CD4-positive, alpha-beta T cell (primary cell): ENCODE measurements at places on chromosomes 6 and 20.

DNA sequence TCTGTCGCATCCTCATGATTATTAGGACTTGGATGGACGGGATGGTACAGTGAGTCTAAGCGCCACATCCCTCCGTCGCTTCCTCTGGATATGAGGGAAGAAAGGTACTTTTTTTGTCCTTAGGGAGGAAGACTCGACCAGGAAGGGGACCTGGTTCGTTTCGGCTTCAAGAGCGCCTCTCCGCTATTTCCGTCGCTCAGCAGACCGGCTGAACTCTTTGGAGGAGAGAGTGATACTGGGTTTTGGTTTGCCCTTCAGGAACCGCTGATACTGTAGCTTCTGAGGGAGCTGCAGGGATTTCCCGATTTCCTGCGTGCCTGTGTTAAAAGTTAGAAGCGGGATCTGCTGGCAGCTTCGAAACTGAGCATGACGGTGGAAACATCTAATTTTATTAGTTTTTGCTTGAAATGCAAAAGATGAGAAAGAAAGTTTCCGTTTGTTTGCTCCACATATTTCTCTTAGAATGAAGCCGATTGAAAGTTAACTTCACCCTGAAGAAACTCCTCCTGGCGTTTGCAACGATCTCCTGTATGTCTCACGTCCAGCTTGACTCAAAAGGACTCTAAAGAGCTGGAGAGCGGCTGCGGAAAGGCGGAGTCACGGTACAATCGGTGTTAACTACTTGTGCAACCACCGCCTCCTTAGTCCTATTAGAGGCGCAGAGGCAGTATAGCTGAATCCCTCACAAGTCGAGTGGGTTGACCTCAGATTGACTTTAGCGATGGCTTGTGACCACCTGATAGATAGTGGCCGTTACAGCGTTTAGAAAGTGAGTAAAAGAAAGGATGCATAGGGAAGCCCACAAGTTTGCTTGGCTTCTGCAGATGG lies 129.4 kb downstream of the TRIM27 start:
- no peak for DNase-seq
- peaks cover 3% of the 10 kb centered on the region for H3K4me1 ChIP-seq
- no peaks in the 10 kb centered on the region for H3K36me3 ChIP-seq
- no peak overlapping the region for H3K4me3 ChIP-seq

DNA sequence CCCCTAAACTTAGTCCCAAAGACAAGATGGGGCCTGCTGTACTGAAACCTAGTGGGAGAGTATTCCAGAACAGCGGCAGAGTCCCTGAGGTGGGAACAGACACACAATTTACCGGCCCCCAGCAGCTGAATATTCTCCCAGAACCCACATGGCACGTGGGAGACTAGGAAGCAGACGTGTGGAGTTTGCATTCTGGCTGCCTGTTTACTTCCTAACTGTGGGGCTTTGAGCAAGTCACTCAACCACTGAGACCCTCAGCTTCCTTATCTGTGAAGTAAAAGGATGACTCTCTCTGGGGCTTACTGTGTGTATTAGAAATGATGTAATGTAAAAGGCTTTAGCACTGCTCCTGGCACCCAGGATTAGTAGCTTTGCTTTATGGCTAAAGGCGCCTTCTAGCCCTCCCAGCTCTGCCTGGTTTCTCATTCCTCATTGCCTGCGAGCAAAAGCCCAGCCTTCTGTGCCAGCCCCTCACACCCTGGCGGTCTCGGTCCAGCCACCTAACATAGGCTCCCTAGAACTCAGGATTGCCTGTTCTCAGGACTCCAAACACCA lies 353.1 kb downstream of the CDC5L start:
- no peak overlapping the region for H3K27ac ChIP-seq
- H3K27me3 ChIP-seq = no peaks in the 10 kb centered on the region
- no peaks in the 10 kb centered on the region for H3K4me1 ChIP-seq
- no peak for DNase-seq
- no peaks in the 10 kb centered on the region for H3K36me3 ChIP-seq

DNA sequence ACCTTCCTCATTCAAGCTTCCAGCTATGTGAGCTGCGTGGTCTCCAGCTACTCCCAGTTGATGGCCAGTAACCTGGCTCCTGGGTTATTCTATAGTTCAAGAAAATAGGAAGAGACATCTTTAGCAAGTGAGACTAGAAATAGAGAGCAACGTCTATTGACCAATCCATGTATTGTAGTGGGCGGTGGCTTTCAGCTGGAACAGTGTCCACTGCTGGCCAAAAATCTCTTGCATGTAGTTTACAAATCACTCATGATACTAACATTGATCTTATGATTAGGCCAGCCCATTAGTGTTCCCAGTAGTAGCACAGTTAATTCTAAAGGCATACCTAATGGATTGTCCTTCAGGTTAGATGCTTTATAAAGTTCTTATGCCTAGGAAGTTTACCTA lies 58.9 kb upstream of the SCP2D1 start:
- no peaks in the 10 kb centered on the region for H3K36me3 ChIP-seq
- no peak overlapping the region for H3K4me3 ChIP-seq
- H3K4me1 ChIP-seq = no peaks in the 10 kb centered on the region
- H3K27ac ChIP-seq = no peak overlapping the region
- no peaks in the 10 kb centered on the region for H3K27me3 ChIP-seq

DNA sequence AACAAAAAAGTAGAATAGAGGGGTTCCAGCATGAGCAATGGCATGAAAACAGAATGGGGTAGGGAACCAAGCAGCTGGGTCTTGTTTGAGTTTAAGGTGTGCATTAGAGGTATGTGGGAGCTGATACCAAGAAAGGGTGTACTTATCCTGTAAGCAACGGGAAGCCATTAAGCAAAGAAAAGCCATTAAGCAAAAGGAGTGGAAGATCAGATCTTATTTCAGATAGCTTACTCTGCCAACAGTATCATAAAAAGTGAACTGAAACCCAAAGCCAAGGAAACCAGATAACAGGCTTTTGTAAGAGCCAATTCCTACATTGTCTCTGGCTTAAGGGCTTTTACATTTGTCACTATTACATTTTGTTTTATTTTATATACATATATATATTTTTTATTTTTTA lies 21.3 kb upstream of the BEND6 start:
- no peaks in the 10 kb centered on the region for H3K36me3 ChIP-seq
- no peaks in the 10 kb centered on the region for H3K4me1 ChIP-seq
- no peak for DNase-seq
- no peak overlapping the region for H3K27ac ChIP-seq

DNA sequence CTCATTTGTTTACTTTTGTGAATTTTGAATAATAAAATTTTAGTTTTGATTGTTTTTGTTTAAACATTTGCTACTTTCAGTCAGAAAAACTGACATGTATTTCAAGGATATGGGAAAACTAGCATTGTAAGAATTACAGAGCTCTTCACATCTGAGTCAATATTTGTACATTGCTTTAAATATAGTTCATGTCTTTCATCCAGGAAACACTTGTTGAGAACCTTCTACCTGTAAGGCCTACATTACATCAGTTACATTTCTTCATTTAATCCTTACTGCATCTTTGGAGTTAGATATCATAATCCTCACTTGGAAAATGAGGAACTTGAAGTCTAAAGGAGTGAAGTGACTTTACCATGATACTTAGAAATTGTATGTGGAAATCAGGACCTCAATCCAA lies 242.9 kb downstream of the KCNQ5 start:
- no peaks in the 10 kb centered on the region for H3K4me1 ChIP-seq
- no peak overlapping the region for H3K27ac ChIP-seq
- DNase-seq = no peak
- no peaks in the 10 kb centered on the region for H3K36me3 ChIP-seq
- no peak overlapping the region for H3K4me3 ChIP-seq

- H3K36me3 ChIP-seq = no peaks in the 10 kb centered on the region
- H3K27me3 ChIP-seq = peaks cover 23% of the 10 kb centered on the region
- no peak overlapping the region for H3K27ac ChIP-seq
Measured at GRCh38 chr20:63502671-63503172, 3.8 kb upstream of the EEF1A2 start.

DNA sequence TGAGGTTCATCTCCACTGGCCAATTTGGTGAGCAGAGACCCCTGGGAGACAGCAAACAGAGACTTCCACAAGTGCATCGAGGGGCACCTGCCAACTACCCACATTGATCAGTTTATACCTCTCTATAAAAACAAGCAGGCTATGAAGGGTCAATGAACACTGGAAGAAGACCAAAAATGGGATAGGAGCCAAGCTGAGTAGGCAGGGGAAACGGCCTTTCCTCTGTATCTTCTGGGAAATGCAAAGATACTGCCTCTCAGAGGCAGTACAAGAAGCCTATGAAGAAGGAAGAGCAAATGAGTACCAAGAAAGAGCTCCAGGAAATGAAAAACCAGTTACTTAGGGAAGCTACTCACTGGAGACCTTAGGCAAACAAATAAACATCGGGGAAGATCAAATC lies 247.7 kb downstream of the GMDS start:
- H3K27me3 ChIP-seq = no peaks in the 10 kb centered on the region
- H3K27ac ChIP-seq = no peak overlapping the region
- DNase-seq = no peak
- H3K4me1 ChIP-seq = no peaks in the 10 kb centered on the region

DNA sequence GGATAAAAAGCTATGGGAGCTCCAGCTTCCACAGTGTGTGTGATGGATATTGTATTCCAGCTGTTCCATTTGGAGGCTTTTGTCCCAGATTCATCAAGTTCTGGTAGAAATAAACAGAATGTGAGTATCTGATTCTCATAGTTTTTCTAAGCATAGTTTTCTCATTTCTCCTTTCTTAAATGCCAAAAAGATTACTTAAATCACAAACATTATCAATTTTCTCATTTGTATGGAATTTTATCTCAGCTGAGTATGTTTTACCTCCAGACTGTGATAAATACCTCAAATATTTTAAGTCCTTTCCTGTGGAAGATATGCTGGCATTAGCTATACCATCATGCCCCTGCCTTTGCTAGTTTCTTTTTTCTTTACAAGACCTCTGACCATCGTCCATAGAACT lies 767.3 kb downstream of the TFAP2A start:
- H3K4me1 ChIP-seq = no peaks in the 10 kb centered on the region
- DNase-seq = no peak
- H3K27ac ChIP-seq = no peak overlapping the region
- H3K4me3 ChIP-seq = no peak overlapping the region
- H3K36me3 ChIP-seq = no peaks in the 10 kb centered on the region

- H3K27ac ChIP-seq = no peak overlapping the region
- H3K36me3 ChIP-seq = no peaks in the 10 kb centered on the region
- DNase-seq = no peak
- H3K27me3 ChIP-seq = no peaks in the 10 kb centered on the region
- no peaks in the 10 kb centered on the region for H3K4me1 ChIP-seq
Measured at GRCh38 chr6:94036024-94036423, 616.7 kb upstream of the EPHA7 start.

DNA sequence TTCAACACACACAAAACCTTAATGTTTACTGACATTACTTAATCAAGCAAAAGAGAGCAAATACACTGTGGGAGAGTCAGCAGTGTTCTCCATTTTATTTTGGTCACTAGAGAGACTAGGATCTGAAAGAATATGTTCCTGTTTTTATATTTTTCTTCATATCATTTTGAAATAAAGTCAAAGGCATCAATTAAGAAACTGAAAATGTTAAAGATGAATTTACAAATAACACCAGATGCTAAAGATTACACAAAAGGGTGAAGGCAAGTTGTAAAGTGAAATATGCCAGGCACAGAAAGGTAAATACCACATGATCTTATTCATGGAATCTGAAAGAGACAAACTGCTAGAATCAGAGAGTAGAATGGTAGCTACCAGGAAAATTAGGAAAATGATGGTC lies 60.3 kb upstream of the FABP7 start:
- H3K4me1 ChIP-seq = no peaks in the 10 kb centered on the region
- no peak overlapping the region for H3K4me3 ChIP-seq
- H3K36me3 ChIP-seq = no peaks in the 10 kb centered on the region
- no peak overlapping the region for H3K27ac ChIP-seq
- H3K27me3 ChIP-seq = no peaks in the 10 kb centered on the region

GRCh38 chr6:69835414-69836179 lies 30.8 kb upstream of the COL19A1 start:
- no peak overlapping the region for H3K4me3 ChIP-seq
- H3K27me3 ChIP-seq = peaks cover 4% of the 10 kb centered on the region
- no peaks in the 10 kb centered on the region for H3K36me3 ChIP-seq
- H3K27ac ChIP-seq = no peak overlapping the region
- peak; percentile 64 for DNase-seq

GRCh38 chr20:23265226-23265625 lies 85.4 kb upstream of the NXT1 start:
- H3K27ac ChIP-seq = no peak overlapping the region
- no peaks in the 10 kb centered on the region for H3K27me3 ChIP-seq
- H3K4me3 ChIP-seq = no peak overlapping the region
- no peaks in the 10 kb centered on the region for H3K36me3 ChIP-seq
- no peaks in the 10 kb centered on the region for H3K4me1 ChIP-seq

DNA sequence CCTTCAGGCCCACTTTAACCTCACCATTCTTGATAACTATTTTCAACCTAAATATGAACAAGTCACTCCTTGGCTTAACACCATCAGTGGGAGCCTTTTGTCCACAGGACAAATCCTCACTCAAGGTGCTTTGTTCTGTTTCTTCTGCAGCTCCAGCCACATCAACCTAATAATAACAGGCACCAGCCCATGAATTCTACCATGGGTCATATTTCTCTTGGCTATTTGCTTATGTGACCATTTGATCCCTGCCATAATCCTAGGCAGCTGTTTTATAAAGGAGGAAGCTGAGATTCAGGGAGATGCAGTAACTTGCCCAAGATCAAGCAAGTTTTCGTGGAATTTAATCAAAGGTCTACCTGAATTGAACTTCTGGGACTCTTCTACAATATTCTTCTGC lies 561.3 kb downstream of the DHX35 start:
- no peak overlapping the region for H3K4me3 ChIP-seq
- H3K36me3 ChIP-seq = no peaks in the 10 kb centered on the region
- H3K27me3 ChIP-seq = no peaks in the 10 kb centered on the region
- H3K27ac ChIP-seq = no peak overlapping the region
- DNase-seq = no peak

- DNase-seq = no peak
- no peak overlapping the region for H3K4me3 ChIP-seq
- no peaks in the 10 kb centered on the region for H3K4me1 ChIP-seq
- no peaks in the 10 kb centered on the region for H3K36me3 ChIP-seq
- H3K27ac ChIP-seq = no peak overlapping the region
- no peaks in the 10 kb centered on the region for H3K27me3 ChIP-seq
Measured at GRCh38 chr6:114361036-114361435, 18.2 kb upstream of the HS3ST5 start.
